ENCODE measurements at places on chromosomes 2 and 18.

DNA sequence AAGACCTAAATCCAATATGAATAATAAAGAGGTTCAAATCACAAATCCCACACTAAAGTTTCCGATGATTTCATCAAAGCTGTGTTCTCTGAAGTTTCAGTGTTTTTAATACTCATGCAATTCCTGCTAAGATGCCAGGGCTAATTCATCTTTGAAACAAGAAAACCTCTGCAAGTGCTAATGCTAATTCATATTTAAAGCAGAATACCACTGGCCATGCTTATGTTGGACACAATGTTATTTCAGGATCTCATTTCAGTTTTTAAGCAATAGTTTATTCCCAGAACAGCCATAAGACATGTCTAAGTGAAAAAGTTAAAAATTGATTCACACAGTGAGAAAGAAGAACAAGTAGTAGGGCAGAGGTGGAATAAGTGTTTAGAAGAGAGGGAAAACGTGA, 62.8 kb downstream of the GRB14 start:
- no peak for DNase-seq

GRCh38 chr2:181847702-181848101, 43.8 kb upstream of the ITPRID2 start:
- DNase-seq = no peak

GRCh38 chr2:246489-247144, 17.2 kb downstream of the SH3YL1 start:
- DNase-seq = peak; percentile 45

GRCh38 chr2:34912084-34912483, 1313.0 kb upstream of the FAM98A start:
- DNase-seq = no peak

DNA sequence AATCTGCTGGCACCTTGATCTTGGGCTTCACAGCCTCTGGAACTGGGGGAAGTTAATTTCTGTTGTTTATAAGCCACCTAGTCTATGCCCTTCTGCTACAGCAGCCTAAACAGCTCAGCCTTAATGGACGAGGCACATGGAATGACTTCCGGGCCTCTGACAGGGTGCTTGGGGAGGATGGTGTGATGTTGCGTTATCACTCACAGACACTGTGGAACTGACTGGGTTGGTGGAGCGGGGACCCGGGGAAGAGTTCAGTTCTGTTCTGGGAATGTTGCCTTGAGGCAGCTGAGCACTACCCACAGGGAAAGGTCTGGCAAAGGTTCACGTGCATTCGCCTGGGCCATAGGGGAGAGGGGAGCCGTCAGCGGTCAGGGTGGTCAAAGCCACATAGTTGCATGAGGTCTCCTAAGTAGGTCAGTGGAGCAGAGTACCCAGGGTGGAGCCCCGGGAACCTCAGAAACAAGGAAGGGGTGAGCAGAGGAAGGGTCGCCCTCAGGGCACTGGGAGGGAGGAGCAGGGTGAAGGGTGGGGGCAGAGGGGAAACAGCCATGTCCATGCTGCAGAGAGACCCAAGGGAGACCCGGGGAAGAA, 36.2 kb downstream of the LRRFIP1 start:
- no peak for DNase-seq

DNA sequence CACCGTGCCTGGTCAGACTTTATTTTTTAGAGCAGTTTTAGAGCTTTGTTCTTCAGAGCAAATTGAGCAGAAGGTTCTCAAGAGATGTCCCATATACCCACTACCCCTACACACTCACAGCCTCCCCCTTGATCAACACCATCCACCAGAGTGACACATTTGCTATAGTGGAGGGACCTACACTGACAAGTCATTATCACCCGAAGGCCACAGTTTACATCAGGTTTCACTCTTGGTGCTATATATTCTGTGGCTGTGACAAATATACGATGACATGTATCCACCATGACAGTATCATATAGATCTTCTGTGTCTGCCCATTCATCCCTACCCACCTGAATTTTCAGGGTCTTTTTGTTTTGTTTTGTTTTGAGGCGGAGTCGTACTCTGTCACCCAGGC, 15.4 kb upstream of the ATP6V1C2 start:
- no peak for DNase-seq

GRCh38 chr2:240557808-240558207, at the start of gene ANKMY1:
ANKMY1 (minus strand) TSS chr2:240557988; CDS start chr2:240557335, 653 bp downstream.
- no peak for DNase-seq

Data from NCI-H510A treated with DMSO at 0.1 percent for 48 hours (cell line).